Fibroblast of villous mesenchyme (primary cell): ENCODE measurements at places on chromosomes 7 and 10. TPM values are rescaled to one million over a fixed set of nuclear protein-coding genes. Genes with fewer than 3 reads are reported as not detected.

The MYH16 gene
- total RNA-seq: not detected in 2 replicates

The RBP3 gene
- total RNA-seq: not detected in 2 replicates

DNA sequence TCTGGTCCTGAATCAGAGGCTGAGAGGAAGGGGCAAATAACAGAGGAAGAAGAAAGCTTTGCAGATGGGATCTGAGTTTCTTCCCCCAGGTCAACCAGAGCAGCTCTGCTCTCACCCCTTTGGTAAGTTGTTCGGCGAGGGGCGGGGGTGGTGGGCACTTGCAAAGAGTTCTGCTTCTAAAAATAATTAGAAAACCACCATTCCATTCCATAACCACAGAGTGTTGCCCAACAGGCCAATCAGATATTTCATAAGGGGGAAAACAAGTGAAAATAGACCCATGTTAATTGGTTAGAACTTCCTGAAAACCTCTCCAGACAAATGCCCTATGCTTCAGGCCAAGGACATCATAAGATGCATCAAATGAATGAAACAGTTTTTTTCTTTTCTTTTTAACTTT is 43.6 kb upstream of the R3HCC1L start:
- no peak for DNase-seq

- DNase-seq: peak; percentile 89
Measured at GRCh38 chr7:20085086-20085485, 132.1 kb downstream of the MACC1 start.

DNA sequence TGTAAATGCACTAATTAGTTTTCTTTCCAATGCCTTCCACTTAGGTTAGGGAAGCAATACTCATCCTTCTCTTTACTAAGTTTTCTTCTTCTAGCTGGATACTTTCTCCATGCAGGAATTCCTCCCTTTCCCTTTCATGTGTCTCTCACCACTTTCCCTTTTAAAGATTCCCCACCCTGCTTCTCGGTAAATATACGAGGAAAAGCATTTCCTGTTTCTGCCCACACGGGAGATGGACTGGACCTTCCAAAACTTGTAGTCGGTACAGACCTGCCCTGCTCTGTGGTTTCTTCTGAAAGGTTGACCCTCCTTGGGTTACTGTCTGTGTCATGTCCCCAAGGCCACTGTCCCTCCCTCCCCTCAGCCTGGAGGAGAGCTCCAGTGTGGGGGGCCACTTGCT is 58.9 kb upstream of the LYZL2 start:
- peak; percentile 11 for DNase-seq

GRCh38 chr10:69411476-69411875 is 5.2 kb downstream of the TACR2 start:
- no peak for DNase-seq
